CD8-positive, alpha-beta T cell (primary cell): ENCODE measurements at places on chromosomes 7 and 10.

GRCh38 chr10:104809288-104810090 lies 168.4 kb downstream of the SORCS3 start:
- DNase-seq = no peak

DNA sequence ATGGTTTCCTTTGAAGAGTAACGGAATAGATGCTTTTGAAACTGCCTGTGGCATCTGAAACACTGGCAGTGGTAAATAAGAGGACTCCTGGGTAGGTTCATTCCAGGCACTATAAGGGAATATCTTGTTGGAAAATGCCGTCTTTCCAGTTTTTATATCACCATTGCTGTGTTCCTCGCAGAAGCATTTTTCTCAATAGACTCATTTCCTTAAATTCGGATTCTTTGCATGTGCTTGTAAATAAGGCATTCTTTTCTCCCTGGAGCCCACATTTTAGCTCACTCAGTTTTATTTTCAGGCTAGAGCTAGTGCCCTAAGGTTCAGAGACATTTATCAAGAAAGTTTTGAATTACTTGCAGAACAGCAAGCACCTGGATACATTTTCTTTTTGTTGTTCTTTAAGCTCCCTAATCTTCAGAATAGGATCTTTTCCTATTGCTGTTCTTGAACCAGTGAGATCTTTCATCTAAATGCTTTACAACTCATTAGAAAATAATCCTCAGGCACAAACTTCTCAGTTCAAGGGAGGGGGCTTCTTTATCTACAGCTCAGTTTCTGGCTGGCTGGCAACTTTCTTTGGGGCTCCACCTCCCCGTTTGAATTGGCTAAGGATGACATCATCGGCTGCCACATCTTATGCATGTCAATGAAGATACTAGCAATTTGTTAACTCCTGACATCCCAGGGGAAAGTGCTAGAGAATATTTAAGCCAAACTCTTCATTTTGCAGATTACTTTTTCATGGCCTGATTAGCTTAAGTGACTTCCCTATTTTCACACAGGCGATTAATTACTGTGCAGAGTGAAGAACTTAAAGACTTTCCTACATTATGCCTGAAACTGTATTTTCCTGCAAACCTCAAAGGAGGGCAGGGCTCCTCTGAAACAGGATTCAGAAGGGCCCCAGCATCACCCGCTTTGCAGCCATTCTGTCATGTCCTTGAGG lies 133.7 kb upstream of the RSU1 start:
- DNase-seq = peak; percentile 14

- DNase-seq = no peak
These were observed 29.1 kb upstream of the CABCOCO1 start for GRCh38 chr10:61633665-61634064.

DNA sequence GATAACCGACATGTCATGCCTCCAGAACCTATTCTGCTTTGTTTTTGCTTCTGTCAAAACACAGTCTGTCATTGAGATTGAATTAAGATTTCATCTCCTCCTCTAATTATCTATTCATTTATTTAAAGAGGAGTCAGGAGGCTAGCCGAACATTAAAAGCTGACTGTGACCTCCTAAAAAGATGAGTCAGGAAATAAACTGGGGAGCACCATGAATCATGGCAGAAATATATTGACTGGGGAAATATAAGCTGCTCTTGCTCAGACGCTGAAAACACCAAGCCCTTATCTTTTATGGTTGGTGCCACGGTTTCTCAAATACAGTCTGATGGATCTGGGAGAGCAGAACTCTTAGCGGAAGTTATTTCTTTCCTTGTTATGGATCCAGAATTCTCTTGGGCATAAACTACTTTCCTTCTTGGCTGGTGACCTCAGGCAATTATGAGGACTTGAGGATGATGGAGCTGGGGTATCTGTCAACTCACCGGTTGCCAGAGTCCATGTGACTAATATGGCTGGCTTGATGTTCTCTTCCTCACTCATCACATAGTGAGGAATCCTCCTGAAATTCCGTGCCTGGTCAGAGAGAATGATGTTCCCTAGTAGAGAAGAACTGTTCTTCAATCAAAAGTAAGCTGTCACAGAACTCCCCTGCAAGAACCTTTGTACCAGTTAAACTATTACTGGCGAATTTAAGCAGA lies 307.6 kb upstream of the PHYHIPL start:
- no peak for DNase-seq

- DNase-seq = no peak
These were observed at the start of gene CLDN3 for GRCh38 chr7:73770002-73770859. Gene CLDN3, minus strand, starts transcription at chr7:73770270. Its CDS starts 221 bp downstream, at chr7:73770049.

DNA sequence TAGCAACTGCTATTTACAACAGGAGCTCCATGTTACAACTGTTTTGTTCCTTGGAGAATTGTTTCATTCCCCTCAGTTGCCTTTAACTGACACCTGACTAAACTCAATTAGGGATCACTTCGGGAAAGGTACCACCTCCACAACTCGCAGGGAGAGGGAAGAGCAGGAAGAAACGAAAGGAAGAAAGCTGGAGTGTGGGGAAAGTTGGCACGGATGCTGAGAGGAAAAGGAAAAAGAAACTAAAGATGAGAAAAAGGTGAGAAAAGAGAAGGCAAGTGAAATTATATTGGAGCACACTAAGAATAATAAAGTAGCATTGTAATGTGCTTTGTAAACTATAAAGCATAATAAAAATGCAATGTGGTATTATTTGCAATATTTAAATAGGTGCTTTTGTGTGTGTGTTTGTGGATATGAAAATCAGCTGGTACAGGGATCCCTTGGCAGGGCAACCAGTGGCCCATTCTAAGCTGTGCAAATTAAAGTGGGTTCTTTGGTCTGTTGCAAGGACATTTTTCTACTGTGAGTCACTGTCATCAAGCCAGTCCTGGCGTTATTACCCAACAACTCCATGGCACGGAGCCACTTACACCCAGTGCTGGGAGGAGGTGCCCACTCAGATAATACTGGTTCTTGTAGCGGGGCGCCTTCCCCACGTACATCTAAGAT lies 45.9 kb downstream of the HIPK2 start:
- DNase-seq = no peak

DNA sequence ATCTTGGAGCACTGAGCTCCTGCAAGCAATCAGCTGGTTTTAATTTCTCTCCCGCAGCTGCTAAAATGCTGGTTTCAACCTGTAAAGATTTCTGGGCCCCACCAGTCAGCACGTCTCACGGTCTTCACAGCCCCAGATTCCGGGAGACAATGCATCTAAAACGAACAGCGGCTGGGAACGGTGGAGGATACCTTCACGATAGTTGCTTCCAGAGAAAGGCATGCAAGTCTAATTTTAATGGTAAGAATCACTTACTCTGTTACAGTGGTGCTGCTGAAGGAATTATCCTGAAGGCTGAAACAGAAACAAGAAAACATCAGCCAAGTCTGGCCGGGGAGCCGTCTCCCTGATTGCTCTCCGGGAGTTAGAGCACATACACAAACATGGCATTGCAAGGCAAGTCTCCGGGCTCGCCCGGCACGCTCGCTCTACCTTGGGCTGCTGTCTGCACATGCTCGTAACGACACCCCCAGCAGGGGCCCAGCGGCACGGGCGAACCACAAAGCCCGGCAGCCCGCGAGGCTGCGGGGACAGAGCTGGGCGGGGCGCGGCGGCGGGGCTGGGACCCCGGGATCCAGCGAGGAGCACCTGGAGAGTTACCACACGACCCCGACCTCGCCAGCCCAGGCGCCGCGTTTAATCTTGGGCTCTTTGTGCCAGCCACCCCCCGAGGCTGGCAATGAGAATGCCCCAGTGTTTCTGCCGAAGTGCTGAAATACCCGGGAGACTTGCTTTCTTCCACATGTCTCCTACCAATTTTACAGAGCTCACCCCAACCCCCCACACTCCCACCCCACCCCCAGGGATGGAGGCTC lies at the start of gene FAM13C:
Gene FAM13C, minus strand, starts transcription at position 406 of the 815 bp plus-strand sequence. Its CDS starts 89 bp downstream, at position 317.
- DNase-seq = no peak

GRCh38 chr7:43431020-43431595 lies 151.8 kb upstream of the STK17A start:
- DNase-seq = no peak

GRCh38 chr7:80415522-80415921 lies 96.3 kb downstream of the GNAT3 start:
- no peak for DNase-seq

- DNase-seq = no peak
These were observed 24.3 kb downstream of the HSPB1 start for GRCh38 chr7:76326646-76327233.

DNA sequence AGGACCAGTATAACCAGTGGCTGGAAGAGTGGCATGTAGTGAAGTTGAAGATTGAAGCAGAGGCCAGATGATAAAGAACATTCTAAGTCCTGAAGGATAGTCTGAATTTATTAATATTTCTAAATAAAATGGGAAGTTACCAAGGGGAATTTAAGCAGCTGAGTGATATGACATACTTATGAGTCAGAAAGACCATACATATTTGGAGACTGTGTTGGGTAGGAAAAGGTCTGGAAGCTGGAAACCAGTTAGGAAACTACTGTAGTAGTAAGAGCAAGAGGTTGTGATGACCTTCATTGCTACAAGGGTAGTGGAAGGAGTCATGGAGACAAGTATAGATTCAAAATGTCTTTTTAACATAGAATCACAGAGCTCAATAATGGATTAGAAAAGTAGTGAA lies 752.3 kb downstream of the SUGCT start:
- no peak for DNase-seq

- no peak for DNase-seq
These were observed 66.1 kb downstream of the SAMD9 start for GRCh38 chr7:93051660-93052059.

GRCh38 chr10:87921931-87922688 lies 58.7 kb downstream of the PTEN start:
- no peak for DNase-seq

DNA sequence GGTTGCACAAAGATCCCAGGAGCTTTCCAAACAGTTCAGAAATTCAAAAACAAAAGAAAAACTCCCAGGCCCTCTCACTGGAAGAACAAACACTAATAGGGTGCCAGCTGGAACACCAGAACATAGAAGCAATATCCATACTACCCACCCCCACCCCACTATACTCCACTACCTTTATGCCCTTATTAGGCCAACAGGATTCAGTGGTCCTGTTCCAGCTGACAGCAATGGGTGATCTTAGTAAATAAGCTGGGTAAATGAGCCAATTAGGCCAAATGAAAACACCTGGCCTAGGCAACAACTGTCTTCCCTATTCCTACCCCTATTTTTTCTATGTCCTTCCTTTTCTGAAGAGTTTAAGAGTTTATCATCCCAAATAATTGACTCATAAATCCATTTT lies 11.7 kb downstream of the NOC3L start:
- DNase-seq = no peak

DNA sequence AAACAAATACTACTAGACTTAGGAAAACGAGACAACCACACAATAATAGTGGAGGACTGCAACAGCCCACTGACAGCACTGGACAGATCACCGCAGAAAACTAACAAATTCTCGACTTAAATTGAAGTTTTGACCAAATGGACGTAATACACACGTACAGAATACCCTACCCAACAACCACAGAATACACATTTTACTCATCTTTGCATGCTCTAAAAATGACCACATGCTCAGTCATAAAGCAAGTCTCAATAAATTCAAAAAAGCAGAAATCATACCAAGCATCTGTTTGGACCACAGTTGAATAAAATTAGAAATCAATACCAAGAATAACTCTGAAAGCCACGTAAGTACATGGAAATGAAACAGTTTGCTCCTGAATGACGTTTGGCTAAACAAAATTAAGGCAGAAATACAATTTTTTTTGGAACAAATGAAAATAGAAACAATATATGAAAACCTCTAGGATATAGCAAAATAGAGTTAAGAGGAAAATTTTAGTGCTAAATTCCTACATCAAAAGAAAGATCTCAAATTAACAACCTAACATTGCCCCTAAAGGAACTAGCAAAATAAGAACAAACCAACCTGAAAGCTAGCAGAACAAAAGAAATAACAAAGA lies 30.6 kb downstream of the MAPK8 start:
- DNase-seq = no peak

GRCh38 chr7:30147785-30148184 lies 13.0 kb downstream of the MTURN start:
- no peak for DNase-seq

- no peak for DNase-seq
These were observed 20.0 kb downstream of the PYROXD2 start for GRCh38 chr10:98394851-98395440.

GRCh38 chr10:1575481-1576244 lies 161.7 kb downstream of the ADARB2 start:
- DNase-seq = no peak

- DNase-seq = no peak
These were observed 13.4 kb downstream of the NPY start for GRCh38 chr7:24297362-24297761.

DNA sequence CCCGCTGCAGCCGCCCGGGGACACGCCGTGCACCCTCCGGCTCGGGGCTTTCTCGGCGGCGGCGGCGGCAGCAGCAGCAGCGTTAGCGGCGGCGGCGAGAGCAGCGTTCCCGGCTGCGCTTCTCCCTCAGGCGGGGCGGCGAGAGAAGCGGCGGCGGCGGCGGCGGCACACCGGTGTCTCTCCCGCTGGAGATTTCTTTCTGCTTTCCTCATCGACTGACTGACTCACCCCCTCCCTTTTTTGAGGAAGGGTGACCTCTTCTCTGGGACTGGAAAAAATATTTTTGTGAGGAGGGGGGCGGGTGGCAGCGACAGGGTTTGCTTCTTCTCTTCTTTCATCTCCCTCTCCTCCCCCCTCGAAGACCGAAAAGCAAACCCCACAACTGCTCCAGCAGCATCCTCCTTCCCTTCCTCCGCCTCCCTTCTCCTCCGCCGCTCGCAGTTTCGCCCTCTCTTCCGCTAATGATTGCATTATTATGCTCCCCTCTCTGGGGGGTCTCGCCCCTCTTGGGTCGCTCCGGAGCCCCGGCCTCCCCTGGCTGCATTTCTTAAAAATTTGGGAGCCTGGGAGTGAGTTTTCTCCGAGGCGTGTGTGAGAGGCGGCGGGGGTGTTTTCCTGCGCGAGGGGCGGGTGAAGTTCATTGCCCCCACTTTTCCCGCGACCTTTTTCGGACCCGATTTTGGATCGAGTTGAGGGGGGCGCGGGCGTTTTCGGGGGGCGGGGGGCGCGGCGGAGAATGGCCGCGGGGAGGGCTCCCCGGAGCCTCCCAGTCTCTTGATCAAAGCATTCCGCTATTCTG lies 411 bp downstream of the AUTS2 start:
- DNase-seq = no peak

- DNase-seq = no peak
These were observed 164.9 kb downstream of the NSUN6 start for GRCh38 chr10:18486438-18486837.

GRCh38 chr7:134679006-134679405 lies 32.4 kb downstream of the BPGM start:
- DNase-seq = no peak

GRCh38 chr10:85789982-85790789 lies 576.4 kb downstream of the GRID1 start:
- no peak for DNase-seq

- DNase-seq = no peak
These were observed 70.1 kb downstream of the CYCS start for GRCh38 chr7:25054819-25055519.

- peak; percentile 57 for DNase-seq
These were observed 337.7 kb upstream of the NPVF start for GRCh38 chr7:25565949-25566348.
